ENCODE measurements at places on chromosomes 1 and 21.

DNA sequence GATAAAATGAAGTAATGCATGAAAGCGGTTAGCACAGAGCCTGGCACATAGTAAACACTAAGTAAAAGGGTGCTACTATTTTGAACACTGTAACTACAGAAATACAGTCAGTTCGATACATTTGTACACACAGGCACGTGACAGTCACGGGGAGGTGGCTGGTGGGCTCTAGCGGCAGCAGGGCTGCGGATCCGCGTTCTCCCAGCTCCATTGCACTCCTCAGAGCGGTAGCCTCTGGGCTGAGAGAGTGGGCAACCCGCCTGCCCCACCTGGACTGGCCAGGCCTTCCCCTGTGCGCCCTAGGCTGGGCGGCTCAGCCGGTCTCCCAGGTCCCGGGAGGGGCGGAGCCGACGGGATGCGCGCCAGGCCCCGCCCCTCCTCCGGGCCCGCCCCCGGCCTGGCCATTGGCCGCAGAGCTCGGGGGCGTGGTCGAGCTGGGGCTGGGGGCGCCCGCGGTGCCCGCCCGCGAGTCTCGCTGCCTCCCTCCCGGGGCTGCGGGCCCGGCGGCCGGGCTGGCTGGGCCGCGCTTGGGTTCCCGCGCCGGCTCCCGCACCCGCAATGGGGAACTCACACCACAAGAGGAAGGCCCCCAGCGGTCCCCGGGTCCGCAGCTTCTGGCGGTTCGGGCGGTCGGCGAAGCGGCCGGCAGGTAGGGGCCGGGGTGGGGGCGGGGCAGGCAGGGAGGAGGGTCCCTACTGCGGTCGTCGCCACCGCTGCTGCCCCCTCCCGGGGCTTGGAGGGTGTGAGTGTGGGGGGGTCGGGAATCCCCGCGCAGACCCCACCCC is 51.2 kb upstream of the SYNC start:
- peak; percentile 20 for DNase-seq

DNA sequence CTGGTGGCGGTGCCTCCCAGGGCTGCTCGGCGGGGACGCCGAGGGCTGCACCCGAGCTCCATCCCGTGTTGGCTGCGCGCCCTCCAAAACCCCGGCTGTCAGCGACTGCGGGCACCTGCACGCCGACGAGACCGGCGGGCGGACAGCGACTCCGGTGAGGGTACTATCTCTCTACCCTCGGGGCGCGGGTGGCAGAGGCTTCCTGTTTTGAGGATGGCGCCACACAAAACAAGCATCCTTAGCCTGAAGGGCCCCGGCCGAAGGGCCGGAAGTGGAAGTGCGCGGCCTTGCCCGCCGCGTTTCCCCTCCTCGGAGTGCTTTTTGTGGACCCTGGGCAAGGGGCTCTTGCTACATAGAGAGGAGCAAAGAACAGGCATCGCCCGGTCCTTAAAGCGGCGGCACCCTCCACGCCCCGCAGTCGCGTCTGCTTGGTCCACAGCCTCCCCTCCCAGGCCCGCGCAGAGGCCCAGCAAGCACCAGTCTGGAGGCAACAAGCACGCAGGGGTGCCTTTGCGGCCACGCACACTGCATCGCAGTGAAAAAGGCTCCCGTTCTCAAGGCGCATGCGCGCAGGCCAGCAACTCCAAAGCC is 561 bp upstream of the COQ8A start:
- DNase-seq: no peak

- peak; percentile 33 for DNase-seq
Measured at GRCh38 chr1:22416555-22417454, 34.8 kb upstream of the ZBTB40 start.

DNA sequence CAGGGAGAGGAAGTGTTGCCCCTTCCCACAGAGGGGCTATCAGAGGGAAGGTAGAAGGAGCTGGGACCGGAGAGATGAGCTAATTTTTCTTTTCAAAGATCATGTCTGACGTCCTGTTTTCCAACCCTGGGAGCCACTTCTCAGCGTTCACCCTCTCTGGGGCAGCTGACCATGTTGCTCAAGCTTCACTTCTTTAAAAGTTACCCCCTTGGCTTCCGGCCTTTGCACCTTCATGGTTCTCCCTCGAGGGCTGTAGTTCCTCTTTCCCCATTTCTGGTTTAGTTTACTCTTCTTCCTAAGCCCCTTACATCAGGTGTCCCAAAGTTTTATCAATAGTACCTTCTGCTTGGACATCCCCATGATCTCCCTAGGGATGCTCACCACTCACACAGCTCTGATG is 23.8 kb upstream of the CSF1 start:
- DNase-seq: no peak

DNA sequence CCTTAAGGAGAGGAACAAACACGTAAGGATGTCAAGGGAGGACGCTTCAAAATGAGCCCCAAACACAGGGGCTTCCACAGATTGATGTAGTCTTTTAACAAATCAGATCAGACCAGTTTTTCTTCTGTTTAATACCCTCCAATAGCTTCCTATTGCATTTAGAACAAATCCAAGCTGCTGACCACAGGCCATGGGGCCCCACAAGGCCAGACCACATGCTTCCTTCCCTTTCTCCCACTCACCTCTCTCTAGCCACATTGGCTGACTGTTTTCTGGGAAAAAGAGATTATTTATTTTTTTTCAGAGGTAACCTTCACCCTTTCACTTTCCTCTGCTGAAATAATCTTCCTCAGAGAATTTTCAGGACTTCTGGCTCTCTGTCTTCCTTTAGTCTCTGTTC is 380.6 kb downstream of the SIPA1L2 start:
- no peak for DNase-seq

GRCh38 chr1:160171354-160171753 is 19.0 kb upstream of the CASQ1 start:
- no peak for DNase-seq

DNA sequence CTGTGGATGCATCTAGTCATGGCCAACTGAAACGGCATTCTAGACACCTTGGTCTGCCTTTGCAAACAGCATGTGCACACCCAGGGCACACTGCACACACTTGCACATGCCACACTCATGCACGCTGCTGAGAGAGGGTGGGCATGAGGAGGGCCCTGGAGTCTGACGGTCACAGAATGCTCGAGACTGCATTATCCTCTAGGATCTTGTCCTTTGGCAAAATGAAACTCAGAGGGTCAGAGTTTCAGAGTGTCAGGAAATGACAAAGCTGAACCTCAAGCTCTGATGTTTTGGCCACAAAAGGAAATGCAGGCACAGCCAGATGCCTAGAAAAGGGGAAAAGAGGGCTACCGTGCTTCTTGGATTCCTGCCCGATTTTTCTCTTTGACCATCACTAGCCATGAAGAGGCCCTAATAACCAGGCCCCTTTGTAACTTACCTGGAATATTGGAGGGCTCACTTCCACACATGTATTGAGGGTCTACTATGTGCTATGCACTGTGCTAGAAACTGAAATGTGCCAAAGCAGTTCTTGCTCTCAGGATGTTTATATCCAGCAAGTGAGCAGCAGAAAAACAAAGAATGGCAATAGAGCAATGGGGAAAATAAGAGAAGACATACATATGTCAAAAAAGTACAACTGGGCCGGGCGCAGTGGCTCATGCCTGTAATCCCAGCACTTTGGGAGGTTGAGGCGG is 65.4 kb downstream of the TOMM20 start:
- no peak for DNase-seq

DNA sequence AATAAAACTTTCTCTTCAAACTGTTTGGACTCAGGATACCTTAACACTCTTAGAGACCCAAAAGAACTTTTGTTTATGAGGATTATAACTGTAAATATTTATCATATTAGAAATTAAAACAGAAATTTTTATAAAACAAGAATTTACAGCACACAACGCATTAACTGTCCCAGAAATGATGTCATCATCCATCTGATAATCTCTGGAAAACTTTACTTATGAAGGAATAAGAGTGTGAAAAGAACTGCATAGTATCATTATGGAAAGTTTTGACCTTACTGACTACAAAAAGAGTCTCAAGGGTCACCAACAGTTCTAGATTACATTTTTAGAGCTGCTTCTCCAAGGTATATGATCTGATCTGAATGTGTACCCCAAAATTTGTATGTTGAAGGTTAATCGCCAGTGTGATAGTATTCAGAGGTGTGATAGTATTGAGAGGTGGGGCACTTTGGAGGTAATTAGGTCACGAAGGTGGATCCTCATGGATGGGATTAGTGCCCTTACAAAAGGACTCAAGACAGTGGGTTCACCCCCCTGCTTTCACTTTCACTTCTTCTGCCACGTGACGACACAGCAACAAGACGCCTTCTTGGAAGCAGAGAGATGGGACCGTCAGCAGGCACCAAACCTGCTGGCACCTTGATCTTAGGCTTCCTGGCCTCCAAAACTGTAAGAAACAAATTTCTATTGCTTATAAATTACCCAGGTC is 95.7 kb upstream of the NR5A2 start:
- DNase-seq: no peak

DNA sequence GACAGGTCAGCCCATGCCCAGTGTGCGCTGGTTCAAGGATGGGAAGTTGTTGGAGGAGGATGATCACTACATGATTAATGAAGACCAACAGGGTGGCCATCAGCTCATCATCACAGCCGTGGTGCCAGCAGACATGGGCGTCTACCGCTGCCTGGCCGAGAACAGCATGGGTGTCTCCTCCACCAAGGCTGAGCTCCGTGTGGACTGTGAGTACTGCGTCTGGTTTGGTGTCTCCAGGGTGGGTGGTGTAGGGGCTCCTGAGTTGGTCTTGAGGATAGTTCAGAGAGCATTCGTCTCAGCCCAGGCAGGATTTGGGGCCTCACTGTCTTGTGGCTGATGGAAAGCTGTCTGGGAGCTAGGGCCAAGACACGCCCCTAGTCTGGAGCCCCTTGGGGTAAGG is 83.2 kb downstream of the TRIM11 start:
- no peak for DNase-seq

GRCh38 chr1:11938722-11939526 is 4.4 kb downstream of the PLOD1 start:
- no peak for DNase-seq

DNA sequence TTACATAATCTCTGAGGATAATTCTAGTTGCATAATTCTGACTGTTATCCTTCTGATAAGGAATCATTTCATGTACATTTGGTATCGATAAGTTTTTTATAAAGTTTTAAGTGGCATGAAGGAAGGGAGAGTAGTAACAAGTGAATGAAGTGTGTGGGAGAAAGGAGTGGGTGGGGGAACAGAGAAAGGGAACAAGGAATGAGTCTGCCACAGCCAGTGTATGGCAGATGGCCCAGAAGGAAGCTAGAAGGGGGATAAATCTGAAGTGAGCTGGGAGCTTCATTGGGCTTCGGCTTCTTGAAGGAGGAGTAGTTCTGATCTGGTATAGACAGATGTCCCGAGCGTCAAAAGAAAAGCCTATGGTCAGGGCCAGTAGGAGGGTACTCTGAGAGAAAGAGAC is 18.6 kb downstream of the ZBTB40 start:
- DNase-seq: no peak

DNA sequence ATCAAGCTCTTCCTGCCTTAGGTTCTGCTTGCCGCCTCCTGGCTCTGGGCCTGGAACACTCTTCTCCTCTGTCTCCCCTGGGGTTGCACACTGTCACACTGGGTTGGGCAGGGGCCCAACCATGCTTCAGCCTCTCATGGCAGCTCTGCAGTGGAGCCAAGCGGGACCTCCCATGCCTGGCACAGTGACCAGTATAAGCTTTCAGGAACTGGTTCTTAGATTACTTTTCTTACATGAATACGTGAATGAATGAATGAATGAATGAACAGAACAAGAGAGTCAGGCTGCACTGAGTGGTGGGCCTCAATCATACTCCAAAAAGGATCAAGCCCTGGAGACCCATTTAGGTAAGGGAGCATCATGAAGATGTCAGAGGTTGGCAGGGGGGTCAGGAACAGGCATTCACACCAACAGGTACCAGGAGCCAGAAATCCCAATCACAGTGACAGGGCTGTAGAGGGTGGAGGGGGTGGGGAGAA is 30.8 kb upstream of the TMEM125 start:
- no peak for DNase-seq

- no peak for DNase-seq
Measured at GRCh38 chr1:178684542-178685000, 40.5 kb upstream of the RALGPS2 start.

GRCh38 chr1:234139966-234140365 is 233.3 kb upstream of the COA6 start:
- no peak for DNase-seq

DNA sequence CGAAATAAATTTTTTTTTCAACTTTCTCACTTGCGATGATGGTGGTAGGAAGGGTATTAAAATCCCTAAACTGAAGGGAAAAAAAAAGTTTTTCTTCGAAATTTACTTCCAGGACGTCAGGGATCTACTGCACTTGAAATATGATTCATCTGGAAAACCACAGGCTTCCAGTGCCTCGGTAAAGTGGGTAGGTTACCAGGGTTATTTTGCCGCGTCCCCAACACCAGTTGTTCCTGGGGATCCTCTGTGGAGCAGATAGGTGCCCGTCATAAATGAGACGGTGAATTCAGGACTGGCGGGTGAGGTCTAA is 773 bp downstream of the RABIF start:
- DNase-seq: no peak

DNA sequence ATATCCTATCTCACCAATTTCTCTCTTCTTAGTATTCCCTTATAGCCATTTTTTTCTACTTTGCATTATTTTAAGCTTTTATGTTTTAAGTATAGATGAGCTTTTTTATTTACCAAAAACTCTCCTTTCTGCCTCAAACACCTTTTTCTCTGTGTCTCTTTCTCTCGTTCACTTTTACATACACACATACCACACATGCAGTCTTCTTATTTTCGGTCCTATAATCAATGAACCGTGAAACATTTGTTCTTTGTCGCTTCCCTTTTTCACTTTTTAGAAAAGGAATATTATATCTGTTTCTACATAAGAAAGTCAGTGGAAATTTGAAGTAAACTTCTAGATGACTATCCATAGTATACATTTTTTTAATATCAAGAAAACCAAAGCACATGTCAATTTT is 183.2 kb downstream of the MRPL39 start:
- DNase-seq: no peak

GRCh38 chr1:8690253-8690525 is 127.3 kb downstream of the RERE start:
- no peak for DNase-seq

DNA sequence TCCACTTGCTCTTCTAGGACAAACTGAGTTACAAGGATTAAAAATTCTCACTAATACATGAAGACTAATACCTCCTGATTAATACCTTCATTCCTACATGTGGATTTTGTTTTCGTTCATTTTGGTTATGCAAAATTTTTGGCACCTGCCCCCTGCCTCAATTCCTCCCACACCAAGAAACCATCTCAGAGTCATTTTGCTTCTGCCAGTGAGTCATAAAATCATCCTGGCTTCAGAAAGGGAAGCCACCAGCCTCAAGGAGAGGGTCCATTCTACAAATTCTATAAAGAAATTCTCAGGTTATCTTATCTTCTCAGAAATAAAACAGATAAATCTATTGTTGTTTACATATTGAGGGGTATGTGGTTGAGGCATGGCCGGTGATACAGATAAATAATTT is 103.2 kb upstream of the COA6 start:
- DNase-seq: no peak

- DNase-seq: no peak
Measured at GRCh38 chr1:182652933-182653332, 31.5 kb downstream of the RGS8 start.

GRCh38 chr1:117051224-117052064 is 8.7 kb upstream of the TTF2 start:
- DNase-seq: no peak
